ENCODE measurements at places on chromosomes 13 and 19. TPM values are rescaled to one million over a fixed set of nuclear protein-coding genes. Genes with fewer than 3 reads are reported as not detected.

Gene RXFP2
- not detected for total RNA-seq

Gene CEACAM21
- total RNA-seq, result 43.3 TPM

Gene ASF1B
- 3.3 TPM for total RNA-seq

DNA sequence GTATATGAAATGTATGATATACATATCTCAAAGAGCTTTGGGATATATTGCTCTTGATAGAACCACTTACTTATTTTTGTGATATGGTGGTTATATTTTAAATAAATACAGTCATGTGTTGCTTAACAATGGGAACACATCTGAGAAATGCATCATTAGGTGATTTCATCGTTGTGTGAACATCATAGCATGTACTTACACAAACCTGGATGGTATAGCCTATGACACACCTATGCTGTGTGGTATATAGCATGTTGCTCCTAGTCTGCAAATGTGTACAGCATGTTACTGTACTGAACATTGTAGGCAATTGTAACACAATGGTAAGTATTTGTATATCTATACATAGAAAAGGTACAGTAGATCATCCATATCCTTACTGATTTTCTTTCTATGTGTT lies 7.7 kb downstream of the RB1 start:
- H3K4me1 ChIP-seq, result no peaks in the 10 kb centered on the region
- no peak overlapping the region for H3K27ac ChIP-seq
- H3K36me3 ChIP-seq, result no peaks in the 10 kb centered on the region
- DNase-seq, result no peak

DNA sequence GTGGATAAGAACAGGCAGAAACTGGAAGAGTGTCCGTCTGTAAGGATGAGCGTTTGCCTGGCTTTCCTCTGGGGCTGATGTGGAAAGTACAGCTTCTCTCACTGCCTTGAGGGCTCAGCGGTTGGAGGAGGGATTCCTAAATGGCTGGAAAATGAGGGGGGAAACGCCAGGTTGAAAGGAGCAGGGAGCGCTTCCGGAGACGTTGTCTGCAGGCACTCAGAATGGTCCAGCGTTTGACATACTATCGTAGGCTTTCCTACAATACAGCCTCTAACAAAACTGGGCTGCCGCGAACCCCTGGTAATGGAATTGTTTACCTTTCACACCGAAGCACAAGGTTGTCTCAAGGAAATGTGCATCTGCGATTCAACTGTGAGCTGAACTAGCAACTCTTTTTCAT lies 39.9 kb downstream of the MRPL57 start:
- H3K4me1 ChIP-seq, result peaks cover 4% of the 10 kb centered on the region
- DNase-seq, result no peak
- peaks cover 7% of the 10 kb centered on the region for H3K27me3 ChIP-seq

DNA sequence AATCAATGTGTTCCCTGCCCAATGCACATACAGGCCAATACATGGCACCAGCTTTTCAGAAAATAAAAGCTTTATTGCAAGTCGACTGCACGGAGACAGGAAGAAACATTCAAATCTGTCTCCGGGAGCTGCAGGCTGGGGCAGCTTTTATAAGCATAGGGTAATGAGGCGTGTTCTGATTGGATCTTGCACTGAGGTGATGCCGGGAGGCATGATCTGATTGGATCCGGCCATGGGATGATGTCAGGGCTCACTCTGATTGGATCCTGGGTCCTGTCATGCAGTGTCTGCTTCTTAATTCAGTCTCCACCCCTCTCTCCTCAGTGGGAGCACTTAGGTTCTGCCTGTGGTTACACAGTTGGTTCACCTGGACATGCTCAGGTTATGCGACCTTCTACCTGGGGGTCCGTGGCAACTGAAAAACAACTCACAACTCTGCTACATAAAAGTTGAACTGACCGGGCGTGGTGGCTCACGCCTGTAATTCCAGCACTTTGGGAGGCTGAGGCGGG lies 11.8 kb upstream of the FBN3 start:
- H3K27ac ChIP-seq, result no peak overlapping the region
- no peak overlapping the region for H3K4me3 ChIP-seq
- H3K36me3 ChIP-seq, result no peaks in the 10 kb centered on the region
- no peaks in the 10 kb centered on the region for H3K4me1 ChIP-seq
